GF-D8 (cell line): ENCODE measurements at places on chromosomes 3 and 15.
A peak's percentile ranks its signal among the peaks of the same experiment; 100 is the strongest.

DNA sequence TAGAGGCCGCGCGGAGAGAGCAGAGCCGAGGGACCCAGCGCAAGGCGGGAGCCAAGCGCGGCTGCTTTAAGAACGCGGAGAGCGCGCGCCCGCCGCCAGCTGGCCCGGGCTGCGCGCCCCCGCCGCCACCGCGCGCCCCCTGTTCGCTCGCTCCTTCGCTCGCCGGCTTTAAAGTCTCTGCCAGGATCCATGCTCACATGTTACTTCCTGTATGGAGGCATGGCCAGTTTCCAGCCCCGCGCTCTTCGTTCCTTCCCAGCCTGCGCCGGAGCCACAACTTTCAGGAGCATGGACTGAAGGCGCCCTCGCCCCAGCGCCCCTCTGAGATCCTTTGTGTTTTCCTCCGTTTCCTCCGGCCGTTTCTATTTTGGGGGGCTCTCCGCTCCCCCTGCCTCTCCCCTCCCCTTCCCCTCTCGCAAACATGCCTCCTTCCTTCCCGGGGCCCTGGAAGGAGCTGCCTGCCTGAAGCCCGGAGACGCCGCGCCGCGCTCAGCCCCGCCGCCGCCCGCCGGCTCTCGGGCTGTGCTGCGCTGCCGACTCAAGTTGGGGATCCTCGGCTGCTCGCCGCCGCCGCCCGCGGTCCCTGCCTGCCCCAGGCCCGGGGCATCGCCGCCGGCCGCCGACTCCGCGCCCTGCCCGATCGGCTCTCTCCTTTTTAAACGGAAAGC, at the start of gene PTPRG:
PTPRG (plus strand) TSS at position 198 of the 668 bp plus-strand sequence. CDS start 717 bp downstream, outside the sequence.
- DNase-seq, result peak; percentile 44

DNA sequence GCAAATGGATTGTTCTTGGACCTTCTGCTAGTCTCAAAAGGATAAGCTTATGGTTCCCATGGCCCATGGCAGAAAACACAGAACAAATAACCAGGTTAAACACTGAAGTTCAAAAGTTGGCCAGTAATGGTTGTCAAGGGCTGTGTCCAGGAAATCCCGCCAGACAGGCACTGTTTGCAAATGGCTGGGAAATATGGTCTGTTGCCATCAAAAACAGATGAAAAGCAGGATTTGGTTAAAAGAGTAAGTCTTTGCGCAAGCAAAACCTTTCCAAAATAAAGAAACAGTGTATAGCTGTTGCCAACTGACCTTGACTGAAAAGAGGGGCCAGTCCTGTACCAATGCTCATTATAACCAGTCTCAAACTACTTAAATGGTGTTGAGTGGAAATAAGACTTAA, 58.6 kb downstream of the WWTR1 start:
- no peak for DNase-seq

DNA sequence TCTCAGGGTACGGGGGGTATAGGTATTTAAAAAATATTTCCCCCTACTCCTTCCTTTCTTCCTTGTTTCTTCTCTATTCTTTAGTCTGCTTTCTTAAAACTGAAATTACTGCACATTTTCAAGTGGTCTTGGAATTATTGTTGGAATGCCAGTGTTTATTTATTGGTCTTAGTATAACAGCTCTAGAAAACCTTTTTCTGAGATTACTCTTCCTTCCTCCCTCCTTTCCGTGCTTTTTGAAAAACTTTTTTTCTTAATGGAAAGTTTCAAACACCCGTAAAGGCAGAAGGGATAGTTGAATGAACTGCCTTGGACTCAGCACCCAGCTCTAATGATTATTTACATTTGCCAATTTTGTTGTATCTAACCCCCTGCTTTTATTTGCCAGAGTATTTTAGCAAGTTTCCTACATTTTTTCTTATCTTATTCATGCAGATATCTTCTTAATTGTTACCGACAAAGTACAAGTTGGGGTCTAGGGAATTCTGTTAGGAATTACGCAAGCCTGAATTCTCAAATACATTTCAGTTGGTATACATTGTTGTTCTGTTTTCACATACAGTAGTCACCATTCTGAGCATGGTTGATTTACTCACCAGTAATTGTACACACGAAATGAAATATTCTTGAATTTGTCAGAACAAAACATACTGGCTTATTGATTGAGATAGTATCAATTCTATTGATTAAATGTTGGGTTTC, 36.2 kb downstream of the KAT2B start:
- DNase-seq, result no peak

DNA sequence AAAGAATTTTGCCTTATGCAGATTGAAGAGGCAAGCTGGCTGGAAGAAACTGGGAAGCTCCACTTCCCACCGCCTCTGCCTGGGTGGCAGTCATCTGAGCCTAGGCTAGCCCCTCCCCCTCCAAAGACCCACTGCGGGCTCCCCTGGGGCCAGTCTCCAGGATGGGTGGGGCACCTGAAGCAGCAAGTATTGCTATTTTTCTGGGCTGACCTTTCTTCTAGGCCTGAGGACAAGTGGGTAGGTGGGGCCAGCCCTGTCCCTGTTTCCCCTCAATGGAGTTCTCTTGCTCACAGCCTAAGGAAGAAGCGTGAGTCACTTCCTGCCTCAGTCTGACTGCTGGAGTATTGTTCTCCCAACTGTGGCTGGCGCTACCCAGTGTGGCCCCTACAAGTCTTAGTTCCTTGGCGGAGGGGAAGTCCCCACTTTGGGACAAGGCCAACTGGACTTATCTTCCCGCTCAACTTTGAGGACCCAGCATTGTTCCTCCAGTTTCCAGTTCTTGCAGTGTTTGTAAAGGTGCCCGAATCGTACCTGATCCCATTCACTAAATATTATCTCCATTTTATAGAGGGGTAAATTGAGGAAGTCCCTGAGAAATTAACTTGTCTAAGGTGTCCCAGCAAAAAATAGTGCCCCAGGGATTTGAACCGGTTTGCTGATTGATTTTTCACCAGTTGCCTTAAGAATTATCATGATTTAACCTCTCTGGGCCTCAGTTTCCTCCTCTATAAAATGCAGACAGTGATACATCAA, 1.4 kb downstream of the FURIN start:
- peak; percentile 80 for DNase-seq

GRCh38 chr3:16382845-16383244, 117.8 kb downstream of the OXNAD1 start:
- DNase-seq, result no peak

DNA sequence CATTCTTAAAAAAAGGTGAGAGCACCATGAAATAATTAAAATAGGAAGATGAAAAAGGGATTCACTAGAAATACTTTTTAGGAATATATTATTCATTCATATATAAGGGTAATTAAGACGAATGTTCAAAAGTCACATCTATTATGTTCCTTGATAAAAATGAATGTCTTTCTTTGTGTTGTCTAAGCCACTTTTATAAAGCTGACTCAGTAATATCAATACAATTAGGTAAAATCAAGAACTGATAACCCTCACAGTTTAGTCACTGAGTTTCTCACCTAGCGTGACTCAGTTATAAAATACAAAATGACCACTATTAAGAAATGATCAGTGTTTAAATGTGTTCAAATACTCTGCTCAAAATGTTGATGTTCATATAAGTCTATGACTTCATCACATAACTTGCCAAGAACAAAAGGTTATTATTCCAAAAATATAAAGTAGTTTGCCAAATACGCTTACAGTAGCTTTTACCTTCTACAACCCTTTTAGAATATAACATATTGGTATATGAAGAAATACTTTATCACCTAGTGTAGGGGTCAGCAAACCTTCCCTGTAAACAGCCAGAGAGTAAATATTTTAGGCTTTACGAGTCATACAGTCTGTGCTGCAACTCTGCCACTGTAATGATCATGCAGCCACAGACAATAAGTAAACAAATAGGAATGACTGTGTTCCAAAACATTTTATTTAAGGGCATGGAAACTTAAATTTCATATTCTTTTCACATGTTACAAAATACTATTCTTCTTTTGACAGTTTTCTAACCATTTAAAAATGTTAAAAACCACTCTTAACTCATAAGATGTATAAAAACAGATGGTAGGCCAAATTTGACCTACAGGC, 369.8 kb downstream of the TBC1D5 start:
- no peak for DNase-seq

- no peak for DNase-seq
Measured at GRCh38 chr15:58985443-58985842, 2.0 kb upstream of the RNF111 start.

- no peak for DNase-seq
Measured at GRCh38 chr15:101052681-101053121, 133.5 kb downstream of the LRRK1 start.

GRCh38 chr3:32778389-32778788, 39.4 kb upstream of the TRIM71 start:
- peak; percentile 48 for DNase-seq

DNA sequence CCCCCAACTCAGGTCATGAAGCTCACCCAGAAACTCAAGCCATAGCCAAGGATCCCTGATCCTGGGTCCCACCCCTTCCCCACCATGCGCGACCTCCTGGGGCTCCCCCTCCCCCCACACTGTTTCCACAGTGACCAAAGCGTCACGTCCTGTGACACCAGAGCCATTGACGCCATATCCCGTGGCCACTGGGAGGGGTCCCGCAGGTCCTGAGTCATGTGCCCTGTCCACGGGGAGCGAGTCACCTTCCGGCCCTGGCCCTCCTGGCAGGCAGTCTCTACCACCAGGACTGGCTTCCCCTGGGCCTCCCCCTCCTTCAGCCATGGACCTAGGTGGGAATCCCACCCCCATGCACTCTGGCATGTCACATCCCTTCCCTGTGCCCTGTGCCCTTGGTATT, 15.6 kb downstream of the SEMA3F start:
- DNase-seq, result no peak

DNA sequence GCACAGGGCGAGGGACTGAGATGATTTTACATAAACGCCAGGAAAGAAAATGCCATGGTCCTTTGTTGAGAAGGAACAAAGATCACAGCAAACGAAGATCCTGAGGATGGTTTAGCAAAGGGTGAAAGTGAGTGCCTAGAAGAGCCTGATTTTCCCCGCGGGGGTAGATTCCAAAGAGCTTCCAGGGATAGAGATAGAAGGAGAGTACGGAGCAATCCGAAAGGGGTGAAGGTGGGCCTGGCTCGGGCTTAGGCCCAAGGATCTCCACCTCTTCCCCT, 977 bp downstream of the CDC25A start:
- no peak for DNase-seq

- peak; percentile 74 for DNase-seq
Measured at GRCh38 chr3:184133840-184134745, 1.1 kb upstream of the EIF2B5 start.

DNA sequence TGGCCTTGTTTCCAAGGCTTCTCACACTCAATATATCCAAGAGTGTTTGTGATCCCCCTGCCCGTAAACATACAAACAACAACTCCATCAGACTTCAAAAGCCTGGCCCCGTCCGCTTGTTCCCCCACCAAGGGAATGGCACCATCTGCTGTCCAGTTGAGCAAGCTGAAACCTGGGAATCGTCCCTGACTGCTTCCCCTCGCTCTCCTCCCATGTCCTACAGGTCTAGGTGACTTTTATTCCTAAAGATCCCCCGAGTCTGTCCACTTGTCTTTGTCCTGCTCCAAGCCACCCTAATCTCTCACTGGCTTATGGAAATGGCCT, 27.9 kb upstream of the FAM174B start:
- DNase-seq, result no peak
